ENCODE measurements at places on chromosomes 16 and 17.

DNA sequence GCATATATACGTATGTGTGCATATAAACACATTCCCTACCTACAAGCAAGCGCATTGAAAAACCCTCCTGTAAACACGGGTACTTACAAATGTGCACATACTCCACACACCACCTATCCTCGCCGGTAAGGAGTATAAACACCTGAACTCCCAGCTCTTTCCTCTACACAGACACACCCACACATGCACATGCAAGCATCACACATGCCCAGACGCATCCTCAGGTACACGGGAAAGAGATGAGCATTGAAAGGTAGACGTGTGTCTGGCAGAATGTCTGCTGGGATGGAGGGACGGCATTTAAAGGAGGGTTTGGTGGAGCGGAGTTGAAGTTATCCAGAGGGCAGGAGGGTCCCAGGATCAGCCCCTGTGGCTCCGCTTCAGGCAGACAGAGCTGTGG, 4.7 kb upstream of the SMTNL2 start:
- no peak for DNase-seq

DNA sequence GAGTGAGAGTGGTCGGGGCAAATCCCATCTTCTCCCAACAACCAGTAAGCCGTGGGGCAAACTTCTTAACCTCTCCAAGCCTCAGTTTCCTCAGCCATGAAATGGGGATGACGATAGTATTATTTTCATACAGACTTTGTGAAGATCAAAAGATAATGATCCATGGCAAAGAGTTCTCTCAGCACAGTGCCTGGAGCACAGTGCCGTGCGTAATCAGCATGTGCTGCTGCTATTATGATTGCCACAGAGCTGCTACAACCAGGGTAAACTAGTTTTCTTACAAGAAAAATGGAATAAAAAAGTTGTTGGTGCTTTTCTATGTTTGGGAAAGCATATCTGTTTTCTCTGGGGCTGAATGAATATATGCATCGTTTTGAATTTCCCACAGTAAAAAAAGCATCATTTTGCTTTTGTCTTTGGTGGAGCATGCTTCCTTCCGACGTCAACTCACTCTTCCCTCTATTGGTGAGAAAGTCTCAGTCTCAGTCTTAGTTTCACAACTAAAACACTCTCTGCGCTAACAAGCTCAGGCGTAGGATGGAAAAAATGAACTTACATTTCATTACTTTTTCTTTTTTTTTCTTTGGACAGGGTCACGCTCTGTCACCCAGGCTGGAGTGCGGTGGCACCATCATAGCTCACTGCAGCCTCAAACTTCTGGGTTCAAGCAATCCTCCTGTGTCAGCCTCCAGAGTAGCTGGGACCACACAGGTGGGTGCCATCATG, 37.2 kb downstream of the CDK5R1 start:
- no peak for DNase-seq

GRCh38 chr17:32954477-32954876, 26.5 kb downstream of the TMEM98 start:
- DNase-seq = no peak

- DNase-seq = no peak
Observed at GRCh38 chr17:44310609-44311376, 2.4 kb downstream of the RUNDC3A start.

DNA sequence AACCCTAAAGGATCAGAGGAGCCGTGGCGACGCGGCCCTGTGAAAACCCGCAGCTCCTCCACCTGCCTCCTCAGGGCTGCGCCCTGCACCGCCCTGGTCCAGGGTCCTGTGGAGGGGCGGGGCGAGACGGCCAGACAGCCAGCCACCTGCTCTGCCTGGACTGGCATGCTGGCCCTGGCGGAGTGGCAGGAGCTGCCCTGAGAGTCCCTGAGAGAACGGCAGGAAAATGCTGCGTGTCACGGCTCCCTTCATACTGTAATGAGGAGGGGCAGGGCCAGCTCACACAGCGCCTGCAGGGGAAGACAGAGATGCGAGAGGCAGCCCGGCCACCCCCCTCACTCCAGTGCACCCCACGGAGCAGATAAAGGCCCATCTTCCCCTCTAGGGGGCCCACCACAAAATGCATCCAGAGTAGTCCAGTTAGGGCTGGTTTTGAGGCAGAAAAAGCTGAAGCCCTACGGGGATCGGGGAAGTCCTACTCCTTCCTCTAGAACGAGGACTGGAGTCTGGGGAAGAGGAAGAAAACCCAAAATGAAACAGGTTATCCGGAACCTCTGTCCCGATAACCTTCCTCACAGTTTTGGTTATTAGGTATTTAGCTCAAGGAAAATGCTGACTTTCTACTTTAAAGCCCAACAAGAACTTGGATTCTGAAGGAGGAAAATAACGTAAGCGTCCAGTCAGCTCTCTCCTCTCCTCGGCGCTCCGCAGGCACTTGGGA, 97.6 kb upstream of the DNAH17 start:
- DNase-seq = no peak

DNA sequence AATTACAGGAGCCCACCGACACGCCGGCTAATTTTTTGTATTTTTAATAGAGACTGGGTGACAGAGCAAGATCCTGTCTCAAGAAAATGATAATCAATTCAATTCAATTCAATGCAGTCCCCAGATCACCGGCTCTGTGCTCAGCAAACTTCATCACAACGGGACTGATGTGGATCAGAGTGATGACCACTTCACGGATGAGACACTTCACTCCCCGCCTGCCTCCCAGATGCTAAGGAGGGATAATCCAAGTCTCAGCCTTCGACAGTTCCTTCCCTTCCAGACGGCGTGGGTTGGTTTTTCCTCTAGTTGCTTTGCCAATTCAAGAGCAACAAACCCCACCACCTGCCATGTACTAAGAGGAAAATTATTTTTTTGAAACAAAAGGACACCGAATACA, 93.8 kb downstream of the ZDHHC7 start:
- no peak for DNase-seq

- DNase-seq = no peak
Observed at GRCh38 chr17:50122945-50123344, 7.0 kb downstream of the SAMD14 start.

DNA sequence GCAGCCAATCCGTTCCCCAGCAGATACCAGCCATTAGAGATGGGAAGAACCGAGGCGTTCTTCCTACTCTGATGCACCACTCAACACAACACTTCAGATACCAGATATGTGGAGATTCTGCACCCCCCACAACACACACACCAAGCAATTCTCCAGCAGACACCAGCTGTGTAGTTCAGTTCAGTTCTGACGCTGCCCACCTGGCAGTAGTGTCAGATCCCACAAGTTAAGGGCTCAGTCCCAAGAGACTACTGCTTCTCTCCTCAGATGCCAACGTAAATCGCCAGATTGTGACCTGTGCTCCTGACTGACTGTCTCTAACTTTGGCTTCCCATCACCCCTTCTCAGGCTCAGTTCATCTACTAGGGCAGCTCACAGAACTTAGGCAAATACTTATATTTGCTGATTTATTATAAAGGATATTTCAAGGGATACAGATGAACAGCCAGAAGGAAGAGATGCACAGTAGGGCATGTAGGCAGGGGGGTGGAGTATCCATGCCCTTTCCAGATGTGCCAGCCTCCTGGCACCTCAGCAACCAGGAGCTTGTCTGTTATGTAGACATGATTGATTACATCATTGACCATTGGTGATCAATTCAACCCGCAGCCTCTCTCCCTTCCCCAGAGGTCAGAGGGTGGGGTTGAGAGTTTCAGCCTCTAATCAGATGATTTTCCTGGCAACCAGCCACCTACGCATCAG, 110.6 kb downstream of the PRKCA start:
- no peak for DNase-seq

DNA sequence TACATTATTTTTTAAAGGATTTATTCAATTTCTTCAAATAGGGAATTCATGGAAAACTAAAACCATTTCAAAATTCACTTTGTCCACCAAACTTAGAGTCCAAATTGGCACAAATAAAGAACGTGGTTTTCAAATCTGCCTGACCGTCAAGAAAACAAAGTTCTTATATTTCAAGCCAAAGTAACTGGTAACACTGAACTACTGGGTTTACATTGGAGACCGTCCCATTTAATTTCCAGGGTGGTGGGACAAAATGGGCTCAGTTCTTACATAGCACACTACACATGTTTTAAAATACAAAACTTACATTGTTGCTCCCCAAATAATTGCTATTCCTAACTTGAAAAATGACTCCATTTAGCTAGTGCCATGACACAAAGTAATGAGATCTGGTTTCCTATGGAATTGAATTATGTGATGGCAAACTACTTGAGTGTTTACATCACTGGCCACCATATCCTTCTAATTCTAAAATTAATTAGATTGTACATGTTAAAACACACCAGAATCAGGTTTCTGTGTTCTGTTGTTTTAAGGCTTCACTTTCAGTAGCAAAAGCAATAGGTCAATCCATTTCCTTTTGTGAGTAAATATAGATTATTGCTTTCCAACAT, 6.5 kb downstream of the PSME3IP1 start:
- DNase-seq = no peak

DNA sequence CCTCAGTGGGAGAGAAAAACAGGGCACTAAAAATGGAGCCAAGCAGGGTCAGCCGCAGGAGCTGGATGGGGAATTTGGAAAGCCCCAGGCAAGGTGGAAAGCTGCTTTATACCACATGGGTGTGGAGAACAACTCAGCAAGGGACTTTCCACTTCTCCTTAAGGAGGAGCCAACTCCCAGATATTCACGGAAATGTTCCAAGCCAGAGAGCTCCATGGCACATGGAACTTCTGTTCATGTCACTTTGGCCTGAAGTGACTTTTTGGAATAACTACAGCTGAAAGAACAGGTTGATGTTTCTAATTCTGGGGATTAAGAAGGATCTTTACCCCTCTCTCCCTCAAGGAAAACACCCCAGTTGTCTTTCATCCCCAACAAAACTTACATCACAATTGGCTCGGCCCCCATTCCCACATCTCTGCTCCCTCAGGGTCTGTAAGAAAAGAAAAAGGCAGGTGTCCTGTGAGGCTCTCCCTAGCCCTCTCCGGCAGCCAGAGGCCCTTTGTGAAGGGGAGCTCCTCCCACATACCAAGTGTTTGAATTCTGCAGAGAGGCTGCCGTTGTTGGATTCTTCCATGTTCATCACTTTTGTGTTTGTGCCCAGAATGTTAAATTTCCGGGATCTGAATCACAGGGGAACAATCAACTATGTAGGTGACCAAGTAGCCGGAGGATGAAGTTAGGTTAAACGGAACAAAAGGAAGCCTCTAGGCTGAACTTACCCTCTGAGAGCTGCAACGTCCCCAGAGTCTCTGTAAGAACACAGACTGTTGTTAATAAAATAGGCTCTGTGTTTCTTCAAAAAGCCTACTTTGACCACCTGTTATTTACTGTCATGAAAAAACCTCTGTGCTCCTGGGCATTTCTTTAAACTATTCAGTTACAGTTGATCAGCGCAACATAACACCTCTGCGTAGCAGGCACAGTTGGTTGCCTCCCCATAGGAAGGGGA, 41.0 kb downstream of the STAT5A start:
- DNase-seq = no peak

DNA sequence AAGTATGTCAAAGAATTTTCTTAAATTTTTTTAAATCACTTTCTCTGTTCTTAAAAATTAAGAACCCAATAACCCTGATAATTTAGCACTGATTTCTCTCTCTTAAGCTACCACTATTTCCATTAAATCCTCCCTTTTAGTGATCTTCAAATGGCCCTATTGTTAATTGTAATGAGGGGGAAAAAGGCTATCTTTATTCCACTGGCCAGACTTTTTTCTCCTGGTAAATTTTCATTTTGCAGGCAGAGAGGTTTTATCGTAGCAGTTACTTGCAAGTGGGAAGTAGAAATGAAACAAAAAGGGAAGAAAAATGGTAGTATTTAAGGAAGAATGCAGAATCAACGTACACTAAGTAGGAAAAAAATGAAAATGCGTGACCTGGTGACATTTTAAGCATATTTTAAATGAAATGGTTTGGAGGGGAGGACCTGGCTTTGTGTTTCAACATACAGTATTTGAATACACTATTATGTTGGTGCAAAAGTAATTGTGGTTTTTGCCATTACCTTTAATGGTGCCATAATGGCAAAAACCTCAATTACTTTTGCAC, 224.9 kb downstream of the TANC2 start:
- no peak for DNase-seq

DNA sequence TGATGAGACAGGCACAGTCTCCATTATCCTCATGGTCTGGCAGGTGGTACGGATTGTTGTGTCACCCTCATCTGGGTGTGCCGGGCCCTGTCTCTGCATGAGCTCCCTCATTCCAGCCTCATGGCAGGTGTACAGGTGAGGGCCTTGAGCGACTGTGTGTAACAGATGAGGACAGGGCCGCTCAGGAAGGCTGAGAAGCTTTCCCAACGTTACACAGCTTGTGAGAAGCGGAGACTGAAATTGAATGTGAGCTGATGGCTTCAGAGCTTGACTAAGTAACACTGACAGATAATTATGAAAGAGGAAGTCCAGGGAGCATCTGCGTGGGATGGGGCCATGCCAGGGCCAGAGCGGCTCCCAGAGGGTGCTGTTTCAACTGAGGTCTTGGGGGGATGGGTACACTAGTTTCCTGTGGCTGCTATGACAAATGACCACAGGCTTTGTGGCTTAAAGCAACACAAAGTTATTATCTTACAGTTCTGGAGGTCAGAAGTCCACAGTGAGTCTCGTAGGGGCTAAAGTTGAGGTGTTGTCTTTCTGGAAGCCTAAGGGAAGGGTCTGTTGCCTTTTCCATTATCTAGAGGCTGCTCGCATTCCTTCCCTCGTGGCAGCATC, 36.7 kb downstream of the CMIP start:
- DNase-seq = no peak

DNA sequence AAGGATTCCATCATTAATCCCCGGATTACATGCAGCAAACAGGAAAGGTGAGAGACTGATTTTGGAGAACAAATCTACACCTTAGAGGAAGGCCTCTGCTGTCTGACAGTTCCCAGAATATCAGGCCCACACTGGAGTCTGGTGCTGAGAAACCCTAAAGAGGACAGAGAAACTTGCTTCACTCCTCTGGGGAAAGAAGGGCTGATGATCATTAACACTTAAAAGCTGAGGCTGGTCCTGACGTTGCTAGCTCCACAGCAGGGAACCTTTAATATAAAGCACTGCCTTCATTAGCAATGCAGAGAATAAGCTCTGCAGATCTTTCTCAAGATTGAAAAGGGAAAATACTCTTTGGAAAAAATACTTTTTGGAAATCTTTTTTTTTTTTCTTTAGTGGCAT, 1472.4 kb upstream of the GOT2 start:
- DNase-seq = no peak

DNA sequence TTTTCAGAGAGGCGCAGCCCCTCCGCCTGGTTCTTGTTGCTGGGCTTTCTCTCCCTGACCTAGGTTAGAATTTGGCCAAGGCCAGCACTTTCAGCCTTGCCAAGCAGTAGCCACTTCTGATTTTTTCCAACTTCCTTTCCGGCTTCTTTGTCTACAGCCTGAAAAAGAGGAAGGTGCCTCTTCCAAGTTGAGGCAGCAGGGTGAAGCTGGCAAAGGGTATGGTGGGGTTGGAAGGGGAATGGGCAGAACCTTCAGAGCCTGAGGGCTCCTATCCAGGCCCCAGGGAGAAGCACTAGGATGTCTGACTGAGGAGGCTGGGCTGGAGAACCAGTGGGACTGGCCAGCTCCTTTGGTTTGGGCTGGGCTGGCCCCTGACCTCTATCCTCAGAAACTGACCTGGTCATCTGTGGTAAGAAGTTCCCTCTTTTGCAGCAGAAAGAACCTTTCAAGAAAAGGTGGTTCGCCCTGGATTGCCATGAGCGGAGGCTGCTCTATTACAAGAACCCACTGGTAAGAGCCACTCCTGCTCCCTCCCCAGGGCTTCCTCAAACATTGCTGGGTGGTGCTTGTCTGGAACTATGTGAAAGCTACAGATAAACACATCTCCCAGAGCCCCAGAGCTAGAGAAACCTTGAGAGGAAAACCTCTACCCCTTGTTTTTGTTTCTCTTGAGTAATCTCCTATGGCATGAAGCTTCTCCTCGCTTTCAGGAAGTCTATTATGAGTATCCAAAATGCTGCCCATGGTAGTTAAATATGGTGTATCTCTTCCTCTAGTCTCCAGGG, 16.6 kb upstream of the RNF135 start:
- DNase-seq = no peak
